ENCODE measurements at places on chromosomes 6 and 20. TPM values are rescaled to one million over a fixed set of nuclear protein-coding genes. Genes with fewer than 3 reads are reported as not detected.

Gene MICB
- 6.8 TPM for total RNA-seq

Gene SLC35D3
- total RNA-seq: 0.57 TPM

- no peak for DNase-seq
Measured at GRCh38 chr20:53859684-53860083, 210.7 kb downstream of the BCAS1 start.

DNA sequence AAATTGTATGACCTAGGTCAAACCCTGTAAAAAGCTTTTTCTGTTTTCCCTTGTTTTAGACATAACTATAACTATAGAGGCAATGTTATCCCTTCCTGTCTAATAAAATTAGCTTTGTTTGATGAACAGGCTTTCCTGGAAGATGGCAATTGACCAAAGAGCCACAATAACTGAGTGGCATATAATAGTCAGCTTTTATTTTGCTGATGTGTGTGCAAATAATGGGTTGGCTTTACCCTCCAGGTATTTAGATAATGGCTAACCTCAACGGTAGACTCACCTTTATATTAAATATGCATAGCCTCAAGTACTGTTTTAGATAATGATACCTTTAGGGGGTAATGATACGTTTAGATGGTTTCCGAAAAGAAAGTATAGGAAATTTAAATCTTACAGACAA is 15.0 kb downstream of the TBXT start:
- DNase-seq: no peak

GRCh38 chr6:106110164-106110826 is 24.2 kb downstream of the PRDM1 start:
- DNase-seq: no peak

DNA sequence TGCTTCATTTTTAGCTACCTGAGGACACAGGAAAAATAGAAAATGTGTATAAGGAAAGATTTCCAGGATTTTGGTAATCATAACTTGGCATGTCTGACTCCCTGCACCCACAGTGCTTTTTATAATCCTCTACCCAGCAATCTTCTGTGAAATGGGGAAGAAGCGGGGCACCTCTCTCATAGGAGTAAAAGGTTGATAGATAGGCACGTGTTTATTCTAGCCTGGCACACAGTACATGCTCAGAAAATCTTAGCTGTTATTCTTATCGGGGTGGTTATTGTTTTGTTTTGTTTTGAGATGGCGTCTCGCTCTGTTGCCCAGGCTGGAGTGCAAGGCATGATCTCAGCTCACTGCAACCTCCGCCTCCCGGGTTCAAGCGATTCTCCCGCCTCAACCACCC is 87.7 kb upstream of the SALL4 start:
- DNase-seq: no peak

Gene RBPJL
- total RNA-seq: not detected

DNA sequence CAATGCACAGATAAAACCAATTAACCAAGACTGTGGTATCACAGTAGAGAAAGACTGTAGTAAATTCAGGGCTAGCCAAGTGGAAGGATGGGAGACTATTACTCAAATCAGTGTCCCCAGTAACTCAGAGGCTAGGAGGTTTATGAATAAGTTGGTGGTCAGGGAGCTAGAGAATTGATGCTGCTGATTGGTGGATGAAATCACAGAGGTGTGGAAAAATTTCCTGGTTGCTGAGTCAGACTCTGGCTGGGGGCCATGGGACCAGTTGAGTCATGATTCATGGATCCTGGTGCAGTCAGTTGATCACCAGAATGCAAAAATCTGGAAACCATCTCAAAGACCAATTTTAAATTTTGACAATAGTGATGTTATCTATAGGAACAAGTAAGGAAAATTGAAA is 555.9 kb downstream of the C6orf118 start:
- no peak for DNase-seq

Gene KCNS1
- 0.99 TPM for total RNA-seq

- no peak for DNase-seq
Measured at GRCh38 chr20:57316795-57317201, 12.8 kb upstream of the SPO11 start.

GRCh38 chr6:34593701-34594100 is 37.6 kb upstream of the SPDEF start:
- DNase-seq: no peak

DNA sequence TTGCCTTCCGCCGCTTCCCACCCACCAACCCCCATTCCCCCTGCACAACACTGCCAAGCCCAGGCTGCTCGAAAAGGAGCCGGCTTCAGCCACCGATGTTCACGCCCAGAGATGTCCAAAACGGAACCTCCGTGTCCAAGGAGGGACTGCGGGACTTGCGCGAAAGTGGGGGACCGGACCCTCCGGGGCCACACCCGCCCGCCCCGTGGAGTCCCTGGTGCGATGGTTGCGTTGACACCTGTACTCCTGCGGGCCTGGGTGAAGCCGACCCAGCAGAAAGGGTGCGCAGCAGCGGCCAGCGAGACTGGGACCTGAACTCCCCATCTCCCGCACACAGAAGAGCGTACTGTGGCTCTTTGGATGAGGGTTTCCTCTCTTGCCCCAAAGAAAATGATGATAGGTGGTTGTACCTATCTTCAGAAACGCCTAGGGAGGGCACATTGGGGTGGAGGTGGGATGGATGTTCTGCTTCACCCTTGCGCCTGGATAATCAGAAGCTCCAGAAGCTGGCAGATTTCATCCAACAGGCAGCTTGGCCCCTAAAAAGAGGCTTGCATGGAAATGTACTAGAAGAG is 1.9 kb upstream of the VGLL2 start:
- DNase-seq: no peak

Gene AGPAT4
- total RNA-seq: 19.5 TPM

DNA sequence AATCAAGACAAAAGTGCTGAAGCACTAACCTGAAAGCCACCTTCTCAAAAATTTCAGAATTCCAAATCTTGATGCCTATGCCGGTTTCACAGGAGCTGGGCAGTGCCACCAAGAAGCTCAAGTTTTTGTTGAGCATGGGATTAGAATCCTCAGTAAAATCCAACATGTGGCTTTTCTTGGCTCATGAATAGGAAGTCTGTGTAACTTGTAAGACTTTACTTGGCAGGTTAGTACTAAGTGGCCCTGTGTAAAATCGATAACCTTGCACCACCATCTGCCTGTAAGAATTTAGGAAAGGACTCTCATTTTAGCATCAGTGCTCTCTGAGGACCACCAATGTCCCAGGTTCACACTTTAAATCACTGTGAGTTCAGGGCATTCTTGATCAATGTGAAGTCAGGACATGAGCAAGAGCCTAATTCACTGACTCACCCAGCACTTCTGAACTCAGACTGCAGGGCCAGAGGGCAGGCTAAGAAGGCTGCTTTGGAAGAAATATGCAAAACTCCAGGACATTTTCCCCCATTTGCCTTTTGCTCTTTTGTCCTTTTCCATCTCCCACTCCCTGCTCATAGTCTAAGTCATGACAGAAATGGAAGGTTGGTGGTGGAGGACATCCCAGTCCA is 113.2 kb downstream of the EDN1 start:
- no peak for DNase-seq

Gene IRAK1BP1
- total RNA-seq: 4.0 TPM

DNA sequence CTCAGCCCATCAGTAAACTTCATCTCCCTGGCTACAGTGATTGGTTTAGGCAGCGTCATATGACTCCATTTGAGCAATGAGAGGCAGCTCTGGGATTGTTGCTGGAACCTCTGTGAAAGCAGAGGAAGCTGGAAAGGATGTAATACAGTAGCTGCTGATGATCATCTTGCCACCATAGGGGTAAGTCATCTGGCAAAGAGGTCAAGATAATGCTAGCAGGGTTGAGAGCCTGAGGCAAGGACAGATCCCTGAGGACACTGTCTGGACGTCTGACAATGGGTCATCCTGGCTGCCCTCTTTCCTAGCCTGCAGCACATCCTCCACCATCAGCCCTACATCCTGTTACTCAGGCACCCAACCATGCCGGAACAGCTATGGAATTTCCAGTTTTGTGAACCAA is 25.5 kb upstream of the FKBP1A start:
- no peak for DNase-seq

DNA sequence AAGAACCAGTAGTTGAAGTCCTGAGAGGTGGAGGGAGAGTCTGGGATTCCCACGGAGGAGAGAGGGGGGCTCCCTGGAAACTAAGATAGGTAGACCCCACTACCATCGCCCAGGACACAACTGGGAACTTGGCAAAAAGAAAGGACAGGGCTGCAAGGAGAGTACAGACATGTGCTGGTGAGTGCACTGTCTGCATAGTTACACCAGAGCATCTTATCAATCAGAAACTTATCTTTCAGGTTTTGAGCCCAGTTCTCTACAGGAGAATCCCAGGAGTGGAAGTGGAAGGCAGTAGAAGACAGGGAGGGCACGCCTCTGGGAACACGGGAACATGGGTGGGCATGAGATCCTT is 12.2 kb downstream of the NFKBIL1 start:
- no peak for DNase-seq

DNA sequence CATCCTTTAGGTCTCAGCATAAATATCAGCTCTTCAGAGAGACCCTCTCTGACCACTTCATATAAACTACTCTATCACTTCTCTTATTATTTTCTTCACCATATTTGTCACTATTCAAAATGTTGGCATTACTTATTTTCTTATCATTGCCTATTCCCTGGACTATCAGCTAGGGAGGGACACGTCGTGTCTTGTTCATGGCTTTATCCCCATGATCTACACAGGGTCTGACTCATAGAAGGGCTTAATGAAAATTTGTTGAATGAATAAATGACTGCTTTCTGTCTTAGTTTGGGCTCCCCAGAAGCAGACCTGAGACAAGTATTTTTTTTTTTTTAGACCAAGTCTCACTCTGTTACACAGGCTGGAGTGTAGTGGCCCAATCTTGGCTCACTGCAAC is 3.0 kb upstream of the CDK5RAP1 start:
- no peak for DNase-seq

DNA sequence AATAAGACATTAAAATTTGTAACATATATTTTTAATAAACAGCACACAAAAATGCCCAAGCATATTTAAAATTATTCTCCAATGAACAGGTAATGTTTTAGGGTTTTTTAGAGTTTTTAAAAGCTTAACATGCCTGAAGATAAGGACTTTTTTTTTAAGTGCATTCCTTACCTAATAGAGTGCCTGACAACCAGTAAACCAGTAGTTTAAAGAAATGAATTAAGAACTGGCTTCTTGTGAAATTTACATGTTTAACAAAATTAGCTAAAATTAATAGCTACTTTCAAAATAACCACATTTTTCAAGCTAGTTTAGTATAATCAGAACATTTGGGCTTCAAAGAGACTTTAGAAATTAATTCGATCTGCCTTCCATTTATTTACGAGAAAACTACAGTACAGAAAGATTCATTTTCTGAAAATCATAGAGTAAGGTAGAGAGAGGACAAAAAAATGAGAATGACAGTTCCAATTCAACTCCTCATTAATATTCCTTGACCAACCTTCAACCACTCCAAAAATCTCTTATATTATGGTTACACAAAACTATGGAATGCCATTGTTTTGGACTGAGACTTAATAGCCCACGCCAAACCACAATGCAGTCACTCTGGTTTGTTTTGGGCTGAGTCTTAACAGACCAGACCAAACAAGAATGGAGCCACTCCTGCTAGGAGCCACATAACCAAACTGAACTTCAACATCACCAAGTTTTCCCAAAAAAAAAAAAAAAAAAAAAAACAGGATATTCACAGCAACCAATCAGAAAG is 5.7 kb upstream of the PLN start:
- DNase-seq: no peak

Gene ADGRB3
- total RNA-seq: 0.22 TPM

Gene IPCEF1
- 0.48 TPM for total RNA-seq

DNA sequence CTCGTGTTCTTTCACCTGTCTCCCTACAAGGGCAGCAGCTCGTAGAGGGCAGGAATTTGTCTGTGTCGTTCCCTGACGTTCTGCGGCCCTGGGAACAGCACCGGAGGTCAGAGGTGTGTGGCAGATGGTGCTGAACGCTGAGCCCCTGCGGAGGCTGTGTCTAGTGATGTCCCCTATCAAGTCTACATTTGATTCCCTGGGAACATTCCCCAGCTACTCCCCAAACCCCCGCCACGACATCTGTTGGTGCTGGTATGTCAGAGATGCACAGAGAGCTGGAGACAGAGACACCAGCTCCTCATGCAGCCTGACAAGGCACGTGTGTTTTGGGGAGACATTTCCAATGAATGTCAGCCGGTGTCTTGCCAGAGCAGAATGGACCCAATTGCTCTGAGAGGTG is 7.7 kb downstream of the PMEPA1 start:
- no peak for DNase-seq

- DNase-seq: no peak
Measured at GRCh38 chr6:136761227-136761922, 30.9 kb downstream of the MAP3K5 start.

DNA sequence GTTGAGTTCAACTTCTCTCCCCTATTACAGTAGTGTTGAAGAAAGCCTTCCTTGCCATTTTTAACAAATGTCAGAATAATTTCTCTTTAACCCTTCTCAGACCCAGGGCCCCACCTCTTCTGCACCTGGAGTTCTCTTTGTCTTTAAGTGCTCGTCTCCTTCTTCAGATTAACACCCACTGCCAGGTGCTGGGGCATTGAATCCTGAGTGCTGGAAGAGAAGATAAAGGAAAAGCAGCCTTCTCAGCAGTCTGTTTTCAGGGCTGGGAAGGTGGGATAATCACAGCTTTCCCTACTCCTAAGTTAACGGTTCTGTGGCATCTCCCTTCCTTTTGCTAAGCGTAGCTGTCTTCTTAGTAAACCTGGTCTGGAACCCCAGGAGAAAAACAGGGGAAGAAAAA is 114.6 kb upstream of the TAB2 start:
- DNase-seq: no peak

DNA sequence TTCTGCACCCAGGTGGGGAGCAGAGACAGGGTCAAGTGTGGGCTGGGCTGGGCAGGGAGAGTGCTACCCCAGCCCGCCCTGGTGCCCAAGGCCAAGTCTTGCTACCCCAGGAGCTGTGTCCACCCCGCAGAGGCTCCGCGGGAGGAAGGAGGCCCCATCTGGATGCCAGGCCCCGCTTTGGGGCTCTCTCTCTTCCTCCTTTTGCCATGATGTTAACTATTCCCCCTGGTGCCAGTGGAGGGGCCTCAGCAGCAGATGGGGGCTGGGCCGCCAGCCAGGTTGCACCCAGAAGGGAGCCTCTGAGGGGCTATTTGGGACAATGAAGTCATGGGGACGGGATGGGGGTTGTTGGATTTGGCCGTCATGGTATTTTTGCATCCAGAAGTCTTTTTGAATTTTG is 9.3 kb downstream of the SLC17A9 start:
- DNase-seq: no peak

Gene RGS17
- total RNA-seq: 3.8 TPM

DNA sequence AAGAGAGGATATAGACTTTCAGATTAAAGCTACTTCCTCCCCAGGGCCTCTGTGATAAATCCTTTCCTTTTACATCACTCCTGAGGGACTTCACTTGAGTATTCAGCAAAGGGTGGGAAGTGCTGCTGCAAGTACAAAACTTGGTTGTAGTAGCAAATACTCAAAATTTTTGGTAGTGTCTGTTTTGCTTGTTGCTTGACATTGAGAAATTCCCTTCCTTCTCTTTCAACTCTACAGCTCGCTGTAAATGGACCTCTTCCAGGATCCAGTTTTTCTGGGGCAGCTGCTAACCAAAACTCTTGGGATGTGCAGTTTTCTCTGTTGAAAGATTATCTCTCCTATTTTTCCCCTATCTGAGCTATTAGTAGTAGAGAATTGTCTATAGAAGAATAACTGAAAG is 472.0 kb downstream of the CD109 start:
- no peak for DNase-seq

Gene TMEM217
- 1.1 TPM for total RNA-seq

Gene COX4I2
- total RNA-seq: not detected

Data from H9 (cell line).